ENCODE measurements at places on chromosomes 7 and 10.
A peak's percentile ranks its signal among the peaks of the same experiment; 100 is the strongest.

DNA sequence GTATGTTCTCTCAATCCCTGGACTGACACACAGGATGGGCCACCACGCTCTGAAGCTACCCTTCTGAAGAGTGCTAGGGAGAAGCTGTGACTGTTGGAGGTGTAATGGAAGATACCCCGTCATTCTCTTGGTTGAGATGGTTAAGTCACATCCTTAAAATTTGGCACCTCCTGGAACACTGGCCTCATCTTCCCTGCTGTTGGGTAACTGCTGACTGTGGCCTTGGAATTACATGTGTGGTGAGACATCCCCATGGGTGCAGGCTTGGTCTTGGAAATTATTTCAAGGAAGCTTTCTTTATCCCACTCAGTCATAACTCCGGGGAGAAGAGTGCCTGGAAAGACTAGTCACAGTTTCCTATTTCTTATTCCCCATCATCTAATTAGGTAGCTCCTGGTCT, 62.0 kb downstream of the LRMDA start:
- no peak for DNase-seq

GRCh38 chr10:11131112-11131639, 113.5 kb downstream of the CELF2 start:
- no peak for DNase-seq

- DNase-seq = no peak
Observed at GRCh38 chr10:110667620-110668343, 23.6 kb downstream of the RBM20 start.

- DNase-seq = no peak
Observed at GRCh38 chr7:87106974-87107612, 45.2 kb upstream of the DMTF1 start.

GRCh38 chr7:66913118-66914037, 7.6 kb upstream of the TMEM248 start:
- no peak for DNase-seq

- peak; percentile 72 for DNase-seq
Observed at GRCh38 chr10:130109796-130110245, 809 bp downstream of the C10orf143 start.

Data from NCI-H345 (cell line).